ENCODE measurements at places on chromosomes 7 and 10.

DNA sequence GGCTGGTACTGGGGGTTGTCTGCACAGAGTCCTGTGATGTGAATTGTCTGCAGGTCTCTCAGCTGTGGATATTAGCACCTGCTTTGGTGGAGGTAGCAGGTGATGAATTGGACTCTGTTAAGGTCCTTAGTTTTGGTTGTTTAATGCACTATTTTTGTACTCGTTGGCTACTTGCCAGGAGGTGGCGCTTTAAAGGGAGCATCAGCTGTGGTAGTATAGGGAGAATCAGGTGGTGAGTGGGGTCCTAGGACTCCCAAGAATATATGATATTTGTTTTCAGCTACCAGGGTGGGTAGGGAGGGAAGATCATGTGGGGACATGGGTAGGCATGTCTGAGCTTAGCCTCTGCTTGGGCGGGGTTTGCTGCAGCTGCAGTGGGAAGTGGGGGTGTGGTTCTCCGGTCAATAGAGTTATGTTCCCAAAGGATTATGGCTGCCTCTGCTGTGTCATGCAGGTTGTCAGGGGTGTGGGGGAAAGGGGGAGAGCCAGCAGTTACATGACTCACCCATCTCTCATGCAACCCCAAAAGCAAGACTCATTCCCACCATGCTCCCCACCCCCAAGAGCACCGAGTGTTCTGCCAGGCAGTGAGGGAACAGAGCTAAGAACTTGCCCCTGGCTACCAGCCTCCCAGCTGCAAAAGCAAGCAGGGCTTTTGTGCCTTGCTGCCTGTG, 53.7 kb upstream of the ZNF273 start:
- DNase-seq, result no peak

DNA sequence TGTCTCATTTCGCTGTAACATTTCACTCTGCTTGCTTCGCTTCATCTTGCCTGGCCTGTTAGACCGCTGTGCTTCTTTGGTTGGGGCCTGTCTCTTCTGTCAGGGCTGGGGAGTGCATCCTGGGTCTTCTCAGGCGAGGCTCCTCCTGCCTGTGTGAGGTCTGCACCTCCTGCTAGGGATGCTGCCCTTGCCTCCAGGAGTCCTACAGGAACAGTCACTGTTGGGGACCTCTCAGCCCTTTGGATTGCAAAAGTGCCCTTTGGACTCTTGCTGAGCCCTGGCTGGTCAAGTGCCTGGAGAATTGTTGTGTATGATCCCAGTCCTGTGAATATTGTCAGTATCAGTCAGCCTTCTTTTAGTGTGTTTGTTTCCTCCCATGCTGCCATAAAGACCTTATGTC, 84.1 kb downstream of the MDFIC start:
- DNase-seq, result no peak

DNA sequence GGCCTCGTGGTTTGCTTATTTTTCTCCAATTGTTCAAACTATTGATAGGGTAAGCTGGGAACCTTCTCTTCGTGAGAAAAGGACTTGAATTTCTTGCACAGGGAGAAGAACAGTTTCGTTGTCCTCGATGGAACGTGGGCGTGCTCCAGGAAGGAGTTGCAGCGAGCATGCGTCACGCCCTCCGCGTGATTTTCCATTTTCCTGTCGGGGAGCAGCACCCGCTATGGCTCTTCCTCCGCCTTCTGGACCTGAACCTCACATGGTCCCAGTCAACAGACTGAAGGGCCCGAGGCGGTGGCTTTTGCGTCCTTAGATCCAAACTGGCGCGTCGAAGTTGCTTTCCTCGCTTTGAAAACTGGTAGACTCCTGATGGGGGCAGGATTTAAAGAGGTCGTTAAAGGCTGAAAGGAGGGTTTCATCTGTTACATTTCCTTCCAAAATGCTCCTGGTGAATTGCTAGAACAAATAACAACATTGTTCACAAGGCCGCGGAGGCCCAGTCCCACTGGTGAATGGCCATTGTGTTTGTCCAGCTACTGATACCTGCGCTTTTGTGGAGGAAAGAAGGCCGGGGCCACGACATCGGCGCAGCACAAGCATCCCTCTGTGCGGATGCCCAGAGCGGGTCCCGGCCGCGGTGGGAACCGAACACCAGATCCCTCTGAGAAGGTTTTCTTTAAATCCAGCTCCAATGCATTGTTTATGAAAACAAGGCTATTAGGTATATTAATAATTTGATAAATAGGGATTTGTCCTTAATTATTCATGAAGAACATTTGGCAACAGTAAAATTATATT, 75.9 kb downstream of the EBF3 start:
- no peak for DNase-seq

DNA sequence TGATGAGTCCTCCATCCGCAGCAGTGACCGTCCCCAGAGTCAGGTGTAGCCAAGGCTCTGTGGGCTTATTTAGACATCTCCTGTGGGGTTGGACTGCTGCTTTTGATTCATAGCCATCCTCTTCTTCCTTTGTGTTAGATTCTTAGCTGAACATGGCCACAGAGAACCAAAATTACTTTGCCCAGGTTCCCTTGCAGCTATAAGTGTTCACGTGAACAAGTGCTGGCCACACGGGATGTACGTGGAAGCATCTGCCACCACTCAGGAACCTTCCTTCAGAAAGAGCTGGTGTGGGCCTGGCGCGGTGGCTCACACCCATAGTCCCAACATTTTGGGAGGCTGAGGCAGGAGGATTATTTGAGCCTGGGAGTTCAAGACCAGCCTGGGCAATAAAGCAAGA, 49.1 kb downstream of the TMEM209 start:
- DNase-seq, result no peak

DNA sequence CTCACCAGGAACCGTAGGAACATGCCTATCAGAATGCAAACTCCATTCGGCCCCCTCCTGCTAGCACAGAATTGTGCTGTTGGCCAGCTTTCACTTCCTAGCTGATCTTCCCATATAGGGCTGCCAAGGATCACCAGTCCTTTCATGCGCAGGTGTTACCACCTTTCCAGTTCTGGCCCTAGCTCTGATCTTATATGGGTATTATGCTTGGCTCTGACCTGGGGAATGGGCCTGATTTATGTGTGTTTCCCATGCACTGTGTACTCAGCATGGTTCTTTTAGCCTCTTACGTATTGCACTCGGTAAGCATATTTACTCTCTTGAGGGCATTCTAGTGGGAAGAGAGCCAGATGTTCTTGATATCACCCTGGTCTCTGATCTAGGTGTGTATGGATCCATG, 11.1 kb downstream of the SLC35G1 start:
- no peak for DNase-seq

GRCh38 chr7:41579961-41580935, 122.6 kb downstream of the INHBA start:
- no peak for DNase-seq

DNA sequence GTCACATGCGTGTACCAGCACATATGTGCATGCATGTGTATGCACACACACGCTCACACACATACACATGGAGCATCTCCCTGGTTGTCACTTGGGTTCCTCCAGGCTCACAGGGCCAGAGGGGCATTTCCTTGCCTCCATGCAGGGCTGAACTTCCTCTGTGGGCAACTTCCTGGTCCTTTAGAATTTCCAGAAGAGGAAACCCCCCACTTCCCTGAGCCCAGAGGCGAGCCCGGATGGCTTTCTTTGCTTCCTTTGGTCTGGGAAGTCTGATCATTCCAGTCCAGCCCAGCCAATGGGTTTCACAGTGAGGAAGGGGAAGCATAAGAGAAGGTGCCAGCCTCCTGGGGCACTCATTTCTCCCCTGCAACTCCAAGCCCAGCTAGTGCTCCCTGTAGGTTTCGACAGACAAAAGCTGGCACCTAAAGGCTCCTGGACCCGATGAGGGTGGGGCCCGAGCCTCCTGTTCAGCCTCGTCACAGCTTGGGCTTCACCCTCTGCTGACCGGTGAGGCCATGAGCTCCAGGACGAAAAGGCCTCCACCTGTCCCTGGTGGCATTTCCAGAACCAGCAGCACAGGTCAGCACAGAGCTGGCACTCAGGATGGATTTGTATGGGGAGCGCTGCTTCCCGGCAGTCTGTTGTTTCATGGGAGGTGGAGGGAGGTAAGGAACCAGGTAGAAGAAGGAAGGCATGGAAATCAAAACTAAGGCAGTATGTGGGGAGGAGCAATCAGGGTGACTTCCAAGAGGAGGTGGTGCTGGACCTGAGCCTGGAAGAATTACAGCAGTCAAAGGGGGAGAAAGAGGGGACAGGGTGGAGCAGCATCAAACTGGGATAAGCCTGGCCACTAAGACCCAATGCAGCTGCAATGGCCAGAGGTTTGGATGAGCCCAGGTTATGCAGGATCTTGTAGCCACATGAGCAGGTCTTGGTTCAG, 23.7 kb downstream of the BTBD16 start:
- no peak for DNase-seq

DNA sequence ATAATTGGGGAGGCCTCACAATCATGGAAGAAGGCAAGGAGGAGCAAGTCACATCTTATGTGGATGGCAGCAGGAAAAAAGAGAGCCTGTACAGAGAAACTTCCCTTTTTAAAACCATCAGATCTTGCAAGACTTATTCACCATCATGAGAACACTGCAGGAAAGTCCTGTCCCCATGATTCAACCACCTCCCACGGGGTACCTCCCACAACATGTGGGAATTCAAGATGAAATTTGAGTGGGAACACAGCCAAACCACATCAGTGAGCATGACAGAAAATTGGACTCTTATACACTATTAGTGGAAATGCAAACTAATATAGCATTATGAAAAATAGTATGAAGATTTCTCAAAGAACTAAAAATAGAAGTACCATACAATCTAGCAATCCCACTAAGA, 271.2 kb downstream of the MAGI2 start:
- DNase-seq, result no peak

GRCh38 chr7:94618126-94618525, 37.8 kb downstream of the SGCE start:
- no peak for DNase-seq

DNA sequence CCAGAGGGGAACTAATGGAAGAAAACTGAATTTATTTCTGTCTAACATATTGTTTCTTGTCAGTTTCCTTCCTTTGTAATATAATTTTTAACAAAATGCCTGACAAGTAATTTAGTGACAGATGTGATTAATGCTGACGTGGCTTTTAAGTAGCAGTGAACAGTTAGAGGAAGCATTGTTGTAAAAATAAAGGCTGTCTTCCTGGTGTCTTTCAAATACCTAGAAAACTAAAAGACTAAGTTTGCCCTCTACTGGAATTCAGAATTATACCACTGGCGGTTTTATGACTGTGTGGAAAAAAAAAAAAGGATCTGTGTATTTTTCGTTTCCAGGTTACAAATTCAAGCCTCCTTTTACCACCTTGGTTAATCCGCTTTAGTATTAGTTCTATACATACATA, 217.1 kb upstream of the DPP6 start:
- no peak for DNase-seq

GRCh38 chr10:3069876-3070275, 2.5 kb downstream of the PFKP start:
- DNase-seq, result no peak

GRCh38 chr10:13272164-13272571, 27.7 kb downstream of the PHYH start:
- no peak for DNase-seq

DNA sequence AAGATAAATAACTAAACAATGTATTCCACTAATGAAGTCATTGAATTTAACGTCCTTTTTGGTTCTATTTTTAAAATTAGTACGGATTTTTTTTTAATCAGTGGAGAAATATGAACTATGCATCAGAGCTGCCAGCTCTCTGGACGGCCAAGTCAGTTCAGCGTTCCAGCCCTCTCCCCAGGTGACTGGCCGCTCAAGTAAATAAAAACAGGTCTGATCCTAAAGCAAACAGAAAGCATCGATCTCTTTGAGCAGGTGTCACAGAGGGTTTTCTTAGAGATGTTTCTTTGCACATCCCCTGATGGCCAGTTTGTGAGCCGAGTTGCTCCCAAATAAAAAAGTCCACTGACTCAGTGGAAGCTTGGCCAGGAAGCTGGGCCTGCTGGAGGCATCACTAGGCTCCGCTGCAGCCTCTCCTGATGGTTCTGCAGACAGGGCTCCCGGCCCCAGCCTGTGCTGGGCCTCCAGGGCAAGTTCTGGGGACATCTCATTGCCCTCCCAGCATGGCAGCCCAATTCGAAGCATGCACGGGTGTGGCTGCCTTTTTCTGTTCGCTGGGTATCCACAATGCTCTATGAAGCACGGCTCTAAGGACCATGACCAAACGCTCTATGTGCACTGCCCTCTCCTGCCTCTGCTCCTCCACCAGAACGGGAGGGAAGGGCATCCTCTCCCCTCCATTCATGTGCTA, 74.7 kb upstream of the PPP2R2D start:
- no peak for DNase-seq

DNA sequence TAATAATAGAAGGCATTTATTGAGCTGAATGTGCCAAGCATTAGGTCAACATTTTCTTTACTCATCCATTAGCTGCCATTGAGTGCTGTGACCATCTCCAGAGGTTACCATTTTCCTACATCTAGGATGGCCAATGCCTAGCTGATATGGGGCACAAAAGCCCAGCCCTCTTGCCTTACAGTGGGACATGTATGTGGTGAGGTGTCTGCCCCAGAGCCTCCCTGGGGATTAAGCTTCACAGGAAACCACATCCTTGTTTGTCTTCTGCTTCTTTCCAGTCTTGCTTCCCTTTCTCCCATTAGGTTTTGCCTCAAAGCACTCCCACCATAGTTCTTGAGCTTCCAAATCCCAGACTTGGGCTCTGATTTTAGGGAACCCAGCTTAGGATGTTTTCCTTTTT, 258.7 kb downstream of the SORCS3 start:
- no peak for DNase-seq

- no peak for DNase-seq
Measured at GRCh38 chr10:103789771-103790201, 65.6 kb downstream of the SH3PXD2A start.

Measured in stimulated activated CD8-positive, alpha-beta memory T cell treated with anti-CD3 and anti-CD28 coated beads, Interleukin-7, amount 100 ng/mL, for 1 hour (primary cell).